ENCODE measurements at places on chromosomes 7 and 10.

DNA sequence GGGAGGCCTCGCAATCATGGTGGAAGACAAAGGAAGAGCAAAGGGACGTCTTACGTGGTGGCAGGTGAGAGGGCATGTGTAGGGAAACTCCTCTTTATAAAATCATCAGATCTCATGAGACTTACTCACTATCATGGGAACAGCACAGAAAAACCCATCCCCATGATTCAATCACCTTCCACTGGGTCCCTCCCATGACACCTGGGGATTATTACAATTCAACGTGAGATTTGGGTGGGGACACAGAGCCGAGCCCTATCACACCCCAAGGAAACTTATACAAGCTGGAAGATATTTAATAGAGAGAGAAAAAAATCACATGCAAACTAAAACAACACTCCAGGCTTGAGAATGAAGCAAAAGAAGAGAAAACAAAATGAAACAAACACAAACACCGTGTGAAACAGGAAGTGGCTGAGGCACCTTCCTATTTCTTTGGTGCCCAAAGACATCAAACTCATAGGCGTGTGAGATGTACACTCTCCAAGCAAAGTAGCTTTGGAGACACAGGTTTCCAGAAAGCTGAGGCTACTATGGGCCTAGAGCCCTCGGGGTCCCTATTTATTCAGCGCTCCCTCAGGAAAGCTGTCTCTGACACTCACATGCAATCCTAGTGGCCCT is 97.2 kb downstream of the PRKCQ start:
- DNase-seq = no peak

DNA sequence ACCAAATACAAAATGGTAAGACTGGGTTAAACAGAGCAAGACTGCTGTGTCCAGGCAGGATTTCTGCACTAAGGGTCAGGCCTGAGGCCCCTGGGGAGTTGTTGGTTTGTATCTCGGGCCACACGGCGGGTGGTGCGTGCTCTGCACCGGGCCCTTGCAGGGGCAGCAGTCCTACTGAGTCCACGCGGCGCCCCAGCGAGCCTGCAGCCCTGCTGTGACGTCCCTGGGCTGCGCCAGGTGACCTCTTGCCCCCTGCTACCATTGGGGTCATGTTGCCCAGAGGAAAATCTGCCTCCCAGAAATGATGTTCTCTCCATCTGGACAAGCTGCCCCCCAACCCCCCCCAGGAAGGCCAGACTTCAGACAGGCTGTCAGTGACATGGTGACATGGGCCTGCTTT is 281.5 kb downstream of the CELF2 start:
- no peak for DNase-seq

DNA sequence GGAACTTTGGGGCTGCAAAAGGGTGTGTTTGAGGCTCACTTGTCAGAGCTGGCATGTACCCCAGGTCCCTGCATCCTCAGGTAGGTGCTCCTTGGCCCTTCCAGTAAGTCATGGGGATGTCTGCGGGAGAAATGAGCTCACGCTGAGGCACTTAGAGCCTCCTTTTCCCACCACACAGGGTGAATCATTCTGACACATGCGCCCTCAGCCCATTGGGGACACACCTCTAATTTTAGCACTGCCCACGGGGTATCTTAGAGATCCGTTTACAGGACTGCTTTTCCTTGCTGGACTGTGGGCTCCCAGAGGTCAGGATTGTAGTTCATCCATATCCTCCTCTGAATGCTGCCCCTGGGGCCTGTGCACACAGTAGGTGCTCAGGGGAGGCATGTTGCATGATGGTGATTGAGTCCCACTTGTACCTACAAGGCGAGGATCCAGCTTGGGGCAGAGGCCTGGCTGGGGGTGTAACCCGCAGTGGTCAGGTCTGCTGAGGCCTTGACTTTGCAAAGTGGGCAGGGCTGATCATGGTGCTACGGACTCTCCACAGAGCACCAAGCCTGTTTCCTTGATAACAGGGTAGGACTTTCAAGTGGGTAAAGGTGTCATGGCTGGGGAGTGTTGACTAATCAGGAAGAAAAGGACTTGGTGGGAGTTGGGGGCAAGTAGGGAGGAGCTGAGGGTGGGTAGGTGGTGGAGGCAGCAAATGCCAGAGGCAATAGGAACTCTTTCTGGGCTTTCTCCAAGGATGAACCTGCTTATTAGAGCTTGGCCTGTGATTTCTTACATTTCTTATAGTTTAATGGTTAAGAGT is 5.8 kb downstream of the TSPAN15 start:
- no peak for DNase-seq

DNA sequence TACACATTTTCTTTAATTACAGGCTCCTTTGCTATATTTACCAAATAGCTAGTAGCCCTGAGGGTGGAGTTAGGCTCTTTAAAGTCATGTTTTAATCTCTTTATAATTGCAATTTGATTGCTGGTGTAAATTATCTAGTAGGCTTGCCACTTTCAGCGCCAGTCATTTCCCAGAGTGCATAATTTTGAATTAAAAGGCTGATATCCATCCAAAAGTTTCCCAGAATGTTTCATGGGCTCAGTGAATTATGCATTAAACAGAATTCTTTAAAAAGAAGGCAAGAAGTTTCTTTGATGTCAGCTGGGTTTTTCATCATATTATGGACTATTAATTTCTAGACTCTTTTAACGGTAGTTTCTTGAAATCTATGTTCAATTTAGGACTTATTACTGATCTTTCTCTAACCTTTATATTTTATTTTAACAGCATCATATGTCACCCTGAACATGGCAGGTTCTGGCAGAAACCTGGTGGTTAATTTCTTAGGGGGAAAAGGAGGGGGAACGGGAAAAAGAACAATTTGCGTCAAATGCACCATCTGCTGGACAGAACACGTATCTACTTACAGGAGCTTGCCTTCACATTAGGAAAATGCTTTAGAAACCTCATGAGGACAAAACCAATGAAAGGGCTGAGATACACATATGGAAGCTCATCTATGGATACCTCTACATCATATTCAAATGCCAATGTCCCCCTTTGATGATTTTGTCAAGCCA is 171.1 kb downstream of the GRM3 start:
- DNase-seq = no peak

GRCh38 chr7:17084166-17084475 is 202.3 kb upstream of the AGR3 start:
- no peak for DNase-seq

Measured in mammary epithelial cell (primary cell).